AG08395 (cell line): ENCODE measurements at places on chromosomes 13 and 19.
A peak's percentile ranks its signal among the peaks of the same experiment; 100 is the strongest.

- no peak for DNase-seq
Measured at GRCh38 chr13:79401259-79402070, 4.6 kb downstream of the RBM26 start.

- no peak for DNase-seq
Measured at GRCh38 chr13:99829593-99830239, 141.9 kb downstream of the ZIC5 start.

GRCh38 chr13:109776575-109776974, 9.8 kb downstream of the IRS2 start:
- DNase-seq: no peak

DNA sequence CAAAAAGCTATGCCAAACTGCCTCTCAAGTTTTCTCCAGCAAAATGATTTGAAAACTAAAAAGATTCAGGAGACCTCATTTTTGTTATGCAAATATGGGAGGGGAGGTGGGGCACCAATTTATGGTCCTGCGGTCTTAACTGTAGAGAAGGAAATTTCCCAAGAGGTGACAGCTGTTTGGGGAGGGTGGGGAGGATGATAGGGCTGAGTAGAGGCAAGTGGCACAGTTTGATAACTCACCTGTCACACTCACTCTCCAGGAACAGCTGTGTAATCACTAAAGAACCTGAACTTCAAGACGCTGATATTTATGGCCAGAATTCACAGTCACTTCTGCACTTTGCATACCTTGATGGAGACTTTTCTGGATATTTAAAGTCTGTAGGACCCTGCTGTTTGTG, 232.9 kb upstream of the STARD13 start:
- DNase-seq: no peak

DNA sequence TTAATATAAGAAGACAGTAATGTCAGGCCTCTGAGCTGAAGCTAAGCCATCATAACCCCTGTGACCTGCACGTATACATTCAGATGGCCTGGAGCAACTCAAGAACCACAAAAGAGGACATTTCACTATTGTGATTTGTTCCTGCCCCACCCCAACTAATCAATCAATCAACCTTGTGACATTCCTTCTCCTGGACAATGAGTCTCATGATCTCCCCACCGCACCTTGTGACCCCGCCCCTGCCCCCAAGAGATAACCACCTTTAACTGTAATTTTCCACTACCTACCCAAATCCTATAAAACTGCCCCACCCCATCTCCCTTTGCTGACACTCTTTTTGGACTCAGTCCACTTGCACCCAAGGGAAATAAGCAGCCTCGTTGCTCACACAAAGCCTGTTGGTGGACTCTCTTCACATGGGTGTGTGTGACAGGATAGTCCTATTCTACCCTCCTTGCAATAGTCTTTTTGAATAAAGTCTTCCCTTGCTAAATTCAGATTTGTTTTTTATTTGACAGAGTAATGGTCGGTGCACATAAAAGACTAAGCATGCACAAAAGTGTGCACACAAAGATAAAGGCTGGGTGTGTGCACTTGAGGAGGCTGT, 14.0 kb downstream of the CD70 start:
- DNase-seq: no peak

DNA sequence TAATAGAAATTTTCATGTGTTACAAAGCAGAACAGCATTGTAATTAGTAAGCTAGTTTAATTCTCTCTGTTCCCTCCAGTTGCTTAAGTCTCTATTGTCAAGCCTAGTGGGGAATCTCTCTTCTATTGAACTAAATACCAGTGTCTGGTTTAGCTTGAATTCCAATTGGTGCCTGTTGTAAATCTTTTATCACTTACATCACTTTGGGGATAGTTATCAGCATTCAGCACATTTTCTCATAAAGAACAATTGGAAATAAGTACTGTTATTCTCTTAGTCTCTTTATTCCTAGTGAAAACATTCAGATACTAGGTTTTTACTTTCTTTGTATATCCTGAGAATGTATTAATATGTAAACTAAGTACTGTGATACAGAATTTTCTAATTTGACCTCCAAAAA, 25.2 kb downstream of the IPO5 start:
- DNase-seq: peak; percentile 19

DNA sequence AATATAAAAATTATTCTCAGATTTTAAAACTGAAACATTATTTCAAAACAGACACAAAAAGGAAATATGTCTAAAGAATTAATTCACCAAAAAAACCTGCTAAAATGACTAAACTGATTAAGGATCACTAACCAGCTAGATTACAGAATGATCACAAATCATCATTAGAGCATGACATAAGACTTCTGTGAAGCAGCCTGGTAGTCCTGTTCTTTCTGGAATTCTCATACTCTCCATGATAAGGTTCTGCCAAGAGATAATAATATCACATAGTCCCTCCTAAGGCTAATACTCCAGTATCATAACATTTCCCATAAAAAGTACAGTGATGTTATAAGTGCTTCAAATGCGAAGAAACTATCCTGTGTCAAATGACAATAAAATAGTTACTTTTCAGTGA, 1814.9 kb downstream of the SLITRK5 start:
- no peak for DNase-seq

GRCh38 chr19:15640294-15640903, at the start of gene CYP4F3:
CYP4F3 (plus strand) TSS chr19:15640897; CDS start chr19:15641416, 519 bp downstream.
- DNase-seq: no peak

- no peak for DNase-seq
Measured at GRCh38 chr13:59665732-59666131, 498.0 kb downstream of the DIAPH3 start.

GRCh38 chr13:108769213-108770070, 140.0 kb downstream of the MYO16 start:
- DNase-seq: no peak

DNA sequence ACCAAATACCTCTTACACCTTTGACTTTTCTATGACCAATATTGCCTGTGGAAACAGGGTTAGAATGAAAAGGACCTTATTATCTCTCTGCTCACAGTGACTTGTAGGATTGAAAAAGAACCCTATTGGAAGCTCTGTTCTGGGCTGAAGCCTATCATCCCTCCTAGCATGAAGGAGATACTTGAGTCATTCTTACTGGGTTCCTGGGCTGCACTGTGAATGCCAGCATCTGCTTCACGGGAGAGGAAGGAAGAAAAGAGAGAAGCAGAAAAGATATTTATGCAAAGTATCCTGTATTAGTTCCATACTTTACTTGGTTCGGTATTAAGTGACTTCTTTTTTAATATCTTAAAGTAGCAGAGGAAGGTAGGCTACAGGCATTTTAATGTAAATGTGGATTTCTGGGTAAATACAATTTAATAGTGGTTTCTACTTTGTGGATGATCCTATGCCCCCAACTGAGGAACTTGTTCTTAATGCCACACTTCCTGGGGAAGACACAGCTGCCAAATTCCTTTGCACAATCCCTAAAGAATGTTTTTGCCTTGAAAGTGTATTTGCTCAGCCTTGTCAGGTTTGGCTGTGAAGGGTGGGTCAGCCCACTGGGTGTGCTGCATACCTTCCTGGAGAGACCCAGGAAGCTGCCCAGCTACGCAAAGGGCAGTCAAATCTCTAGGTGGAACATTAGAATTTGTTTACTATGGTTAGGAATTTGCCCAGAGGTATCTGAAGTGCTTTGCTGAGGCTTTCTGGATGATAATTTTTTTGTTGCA, 13.7 kb upstream of the SCEL start:
- no peak for DNase-seq

- peak; percentile 21 for DNase-seq
Measured at GRCh38 chr13:38417727-38418126, 68.1 kb downstream of the UFM1 start.

DNA sequence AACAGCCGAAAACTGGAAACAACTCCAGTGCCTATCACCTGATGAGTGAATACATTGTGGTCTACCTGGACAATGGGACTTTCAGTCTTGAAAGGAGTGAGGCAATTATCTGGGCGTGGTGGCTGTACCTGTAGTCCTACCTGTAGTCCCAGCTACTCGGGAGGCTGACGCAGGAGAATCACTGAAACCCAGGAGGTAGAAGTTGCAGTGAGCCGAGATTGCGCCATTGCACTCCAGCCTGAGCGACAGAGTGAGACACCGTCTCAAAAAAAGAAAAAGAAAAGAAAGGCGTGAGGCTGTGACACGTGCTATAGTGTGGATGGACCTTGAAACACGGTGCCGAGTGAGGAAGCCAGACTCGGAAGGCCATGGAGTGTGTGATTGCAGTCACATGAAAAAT, 4.1 kb upstream of the NTN5 start:
- no peak for DNase-seq

DNA sequence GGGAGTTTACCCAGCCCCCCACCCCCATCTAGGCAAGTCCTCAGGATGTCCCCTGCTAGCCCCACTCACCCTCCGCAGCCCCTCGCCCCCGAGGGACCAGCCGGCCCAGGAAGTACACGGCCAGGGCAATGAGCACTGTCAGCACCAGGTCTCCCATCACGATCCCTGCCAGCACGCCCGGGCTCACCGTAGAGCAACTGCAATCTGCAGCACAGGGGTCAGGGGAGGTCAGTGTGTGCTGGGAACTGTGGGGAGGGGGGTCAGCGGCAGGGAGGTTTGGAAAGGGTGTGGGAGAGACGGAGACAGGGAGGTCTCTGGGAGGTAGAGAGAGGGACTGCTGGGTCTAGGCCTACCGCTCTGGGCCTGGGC, 734 bp downstream of the TYROBP start:
- DNase-seq: no peak

- DNase-seq: no peak
Measured at GRCh38 chr13:77477299-77477848, 58.1 kb upstream of the SCEL start.

GRCh38 chr19:12260861-12261260, 33.8 kb downstream of the ZNF44 start:
- no peak for DNase-seq

DNA sequence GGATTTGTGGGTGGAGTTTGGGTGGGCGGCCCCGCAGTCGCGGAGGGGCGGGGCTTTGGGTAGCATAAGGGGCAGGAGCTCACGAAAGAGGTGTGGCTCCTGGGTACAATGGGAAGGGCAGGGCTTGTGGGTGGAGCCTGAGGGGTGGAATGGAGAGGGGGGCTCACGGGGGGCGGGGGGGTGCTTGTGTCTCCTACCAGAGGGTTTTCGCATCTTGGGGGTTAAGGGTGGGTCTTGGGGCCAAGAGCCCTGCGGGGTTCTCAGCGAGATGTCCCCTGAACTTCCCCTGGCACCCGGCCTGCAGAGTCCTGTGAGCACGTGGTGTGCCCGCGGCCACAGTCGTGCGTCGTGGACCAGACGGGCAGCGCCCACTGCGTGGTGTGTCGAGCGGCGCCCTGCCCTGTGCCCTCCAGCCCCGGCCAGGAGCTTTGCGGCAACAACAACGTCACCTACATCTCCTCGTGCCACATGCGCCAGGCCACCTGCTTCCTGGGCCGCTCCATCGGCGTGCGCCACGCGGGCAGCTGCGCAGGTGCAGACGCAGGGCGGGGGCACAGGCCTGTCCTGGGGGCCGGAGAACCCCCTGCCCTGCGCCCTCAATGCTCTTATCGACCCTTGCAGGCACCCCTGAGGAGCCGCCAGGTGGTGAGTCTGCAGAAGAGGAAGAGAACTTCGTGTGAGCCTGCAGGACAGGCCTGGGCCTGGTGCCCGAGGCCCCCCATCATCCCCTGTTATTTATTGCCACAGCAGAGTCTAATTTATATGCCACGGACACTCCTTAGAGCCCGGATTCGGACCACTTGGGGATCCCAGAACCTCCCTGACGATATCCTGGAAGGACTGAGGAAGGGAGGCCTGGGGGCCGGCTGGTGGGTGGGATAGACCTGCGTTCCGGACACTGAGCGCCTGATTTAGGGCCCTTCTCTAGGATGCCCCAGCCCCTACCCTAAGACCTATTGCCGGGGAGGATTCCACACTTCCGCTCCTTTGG, 5.1 kb downstream of the FSTL3 start:
- DNase-seq: no peak

DNA sequence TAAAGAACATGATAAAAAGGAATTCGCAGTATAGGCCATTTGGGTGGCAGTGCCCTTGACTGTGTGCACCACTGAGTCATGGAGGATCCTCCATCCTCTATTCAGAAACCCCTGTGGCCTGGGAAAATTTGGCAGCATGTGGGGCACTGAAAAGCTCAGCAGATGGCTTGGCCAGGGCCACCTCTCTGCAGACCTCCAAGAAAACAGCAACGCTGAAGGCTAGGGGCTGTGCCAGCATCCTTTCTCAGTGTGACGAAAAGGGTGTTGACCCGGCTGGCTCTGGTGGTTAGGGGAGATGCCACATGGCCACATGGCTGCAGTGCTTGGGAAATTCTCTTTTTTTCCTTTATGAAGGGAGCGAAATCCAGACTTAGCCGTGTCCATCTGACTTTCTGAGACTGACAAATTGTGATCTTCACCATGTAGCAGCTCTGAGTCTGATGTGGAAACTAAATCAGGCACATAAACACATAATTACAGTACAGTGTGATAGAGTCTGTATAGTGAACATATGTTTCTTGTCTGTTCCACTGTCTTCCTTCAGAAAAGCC, 178.0 kb downstream of the KCTD12 start:
- DNase-seq: no peak

- no peak for DNase-seq
Measured at GRCh38 chr13:70856711-70857110, 748.5 kb upstream of the KLHL1 start.

DNA sequence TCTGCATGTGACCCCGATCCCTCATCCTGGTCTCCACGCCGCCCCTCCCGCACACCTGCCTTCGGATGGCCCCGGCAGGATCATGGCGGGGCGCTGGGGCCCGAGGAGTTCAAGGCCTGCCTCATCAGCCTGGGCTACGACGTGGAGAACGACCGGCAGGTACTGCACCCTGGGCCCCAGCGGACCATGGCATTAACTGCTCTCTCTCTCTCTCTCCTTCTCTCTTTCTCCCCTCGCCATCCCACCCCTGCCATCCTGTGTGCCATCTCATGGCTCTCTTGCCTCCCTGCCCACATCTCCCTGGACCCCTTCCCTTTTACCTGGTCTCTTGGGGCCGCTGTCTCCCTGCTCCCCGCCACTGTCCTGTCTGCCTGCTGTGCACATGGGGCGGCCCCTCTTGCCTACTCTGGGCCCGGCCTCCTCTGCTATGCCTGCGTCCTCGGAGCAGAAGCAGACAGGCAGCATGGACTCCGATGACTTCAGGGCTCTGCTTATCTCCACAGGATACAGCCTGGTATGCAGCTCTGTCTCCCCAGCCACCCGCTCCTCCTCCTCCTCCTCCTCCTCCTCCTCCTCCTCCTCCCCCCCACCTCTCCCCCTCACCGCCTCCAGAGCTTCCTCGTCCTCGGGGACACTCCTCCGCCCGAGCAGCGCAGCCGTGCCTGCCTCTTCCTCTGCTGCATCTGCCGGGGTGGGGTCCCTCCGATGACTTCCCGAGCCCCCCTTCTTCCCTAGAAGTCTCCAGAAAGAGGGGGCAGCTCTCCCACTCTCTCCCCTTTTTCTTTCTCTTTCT, 16.2 kb downstream of the CAPN12 start:
- DNase-seq: no peak

- no peak for DNase-seq
Measured at GRCh38 chr13:80072231-80072630, 268.7 kb downstream of the SPRY2 start.
